Fibroblast of skin of abdomen (primary cell): ENCODE measurements at places on chromosomes 16 and 17.
A peak's percentile ranks its signal among the peaks of the same experiment; 100 is the strongest.

DNA sequence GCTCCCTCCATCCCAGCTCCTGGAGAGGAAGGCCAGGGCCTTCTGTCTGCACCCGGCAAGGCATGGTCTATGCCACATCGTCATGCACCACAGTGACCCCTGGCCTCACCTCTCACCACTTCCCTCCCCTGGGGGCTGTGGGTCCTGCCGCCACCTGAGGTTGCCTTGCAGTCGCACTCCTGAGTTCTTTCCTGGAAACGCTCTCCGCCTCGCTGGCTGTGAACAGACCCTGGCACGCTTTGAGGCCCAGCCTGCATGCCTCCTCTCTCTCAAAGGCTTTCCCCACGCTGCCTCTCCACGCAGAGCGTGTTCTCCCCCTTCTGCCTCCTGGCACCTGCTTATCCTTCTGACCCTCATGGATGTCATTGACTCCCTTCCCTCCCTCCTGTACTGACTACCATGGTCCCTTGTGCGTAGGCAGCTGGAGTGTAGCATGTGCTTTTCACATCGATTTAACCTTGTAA, 45.4 kb downstream of the SEC14L1 start:
- no peak for DNase-seq

DNA sequence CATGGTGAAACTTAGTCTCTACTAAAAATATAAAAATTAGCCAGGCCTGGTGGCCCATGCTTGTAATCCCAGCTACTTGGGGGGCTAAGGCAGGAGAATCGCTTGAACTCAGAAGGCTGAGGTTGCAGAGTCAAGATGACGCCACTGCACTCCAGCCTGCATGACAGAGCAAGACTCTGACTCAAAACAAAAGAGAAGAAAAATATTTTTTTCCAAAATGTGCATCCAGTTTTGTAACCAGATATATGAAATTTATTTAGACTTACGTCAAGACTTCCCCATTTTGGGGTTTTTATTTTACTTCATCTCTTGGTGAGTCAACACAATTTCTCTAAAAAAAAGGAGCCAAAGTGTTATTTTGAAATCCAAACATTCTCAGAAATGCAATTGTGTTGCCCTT, 5.5 kb upstream of the TM4SF5 start:
- no peak for DNase-seq

DNA sequence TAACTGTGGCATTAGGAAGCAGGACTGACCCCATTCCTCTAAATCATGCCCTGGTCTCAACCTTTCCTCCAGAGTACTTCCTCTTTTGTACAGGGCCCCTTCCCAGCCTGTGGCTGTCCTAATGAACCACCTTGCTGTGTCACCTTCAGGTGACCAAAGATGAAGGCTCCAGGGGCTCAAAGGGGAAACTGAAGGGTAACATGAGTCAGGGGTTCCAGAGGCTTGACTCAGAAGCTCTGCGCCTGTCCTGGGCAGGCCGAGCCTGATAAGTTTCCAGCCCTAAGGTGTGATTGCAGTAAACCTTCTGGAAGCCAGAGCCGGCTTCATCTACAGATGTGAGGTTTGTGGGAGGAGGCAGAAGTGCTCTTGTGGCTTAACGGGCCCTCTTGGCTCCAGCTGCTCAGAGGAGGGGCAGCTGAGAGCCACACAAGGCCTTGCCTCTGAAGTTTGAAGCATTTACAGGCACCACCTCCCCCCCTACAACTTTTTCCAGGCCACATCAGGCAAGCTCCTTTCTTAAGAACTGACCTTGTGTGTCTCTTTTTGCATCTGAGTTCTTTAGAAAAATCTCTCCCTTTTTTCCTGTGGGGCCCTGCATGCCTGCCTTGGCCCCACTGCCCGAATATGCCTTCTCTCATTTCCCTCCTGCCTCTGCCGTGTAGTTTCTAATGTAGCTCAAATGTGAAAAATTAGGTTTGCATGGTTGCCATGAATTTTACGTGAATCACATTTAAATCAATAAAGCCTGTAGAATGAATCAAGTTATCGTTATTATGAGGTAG, 149.9 kb downstream of the CLEC16A start:
- DNase-seq, result peak; percentile 45

DNA sequence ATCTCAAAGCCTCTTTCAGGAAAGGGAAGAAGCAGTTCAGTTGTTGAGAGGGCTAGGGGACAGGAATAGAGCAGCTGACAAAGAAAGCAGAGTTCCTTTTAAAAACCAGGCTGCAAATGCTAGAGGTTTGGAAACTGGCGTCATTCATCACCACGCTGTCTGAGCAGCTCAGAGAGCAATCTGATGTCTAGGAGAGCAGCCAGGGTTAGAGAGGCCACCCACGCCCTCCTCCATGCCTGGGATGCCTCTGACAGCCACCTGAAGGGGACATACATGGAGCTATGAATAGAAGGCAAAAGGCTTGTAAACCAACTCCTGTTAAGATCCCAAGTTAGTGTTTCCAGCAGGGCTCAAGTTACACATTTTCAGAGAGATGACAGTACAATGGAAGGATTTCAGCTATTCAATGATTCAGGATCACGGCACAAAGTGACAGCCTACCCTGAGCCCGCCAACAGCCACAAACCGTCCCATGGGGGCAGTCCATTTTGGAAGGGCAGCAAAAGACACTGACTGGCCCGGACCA, 12.4 kb downstream of the RAB5C start:
- DNase-seq, result peak; percentile 85

DNA sequence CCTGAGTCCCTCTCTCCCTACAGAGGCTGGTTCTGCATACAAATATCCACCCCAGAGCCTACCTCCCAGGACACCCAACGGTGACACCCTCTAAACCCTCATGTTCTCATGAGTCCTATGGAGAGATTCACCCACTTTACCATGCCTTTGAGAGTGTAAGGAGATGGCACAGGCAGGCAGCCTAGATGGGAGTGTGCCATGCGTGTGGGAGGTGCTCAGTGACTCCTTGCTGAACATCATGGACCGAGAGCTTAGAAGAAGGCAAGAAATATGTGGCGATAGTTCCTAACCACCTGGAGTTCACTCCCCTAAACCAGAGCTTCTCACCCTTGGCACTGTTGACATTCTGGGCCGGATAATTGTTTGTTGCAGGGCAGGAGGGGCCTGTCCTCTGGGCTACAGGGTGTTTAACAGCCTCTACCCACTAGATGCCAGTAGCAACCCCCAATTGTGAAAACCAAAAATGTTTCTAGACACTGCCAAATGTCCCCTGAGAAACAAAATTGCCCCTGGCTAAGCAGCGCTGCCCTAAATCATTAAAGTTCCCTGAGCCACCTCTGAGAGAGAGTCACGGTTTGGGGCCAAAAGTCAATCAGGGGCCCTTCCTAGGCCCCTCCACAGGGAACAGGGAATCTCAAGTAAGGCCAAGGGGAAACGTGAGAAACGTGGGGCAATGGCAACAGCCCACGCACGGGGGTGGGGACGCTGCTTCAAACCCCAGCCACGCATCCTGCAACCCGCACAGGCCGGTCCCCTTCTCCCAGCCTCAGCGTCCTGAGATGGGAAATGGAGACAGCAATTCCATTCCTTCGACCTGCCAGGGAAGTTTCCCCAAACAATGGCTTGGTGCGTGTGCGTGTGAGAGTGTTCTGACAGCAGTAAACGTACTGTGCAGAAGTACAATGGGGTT, 66.8 kb downstream of the C16orf78 start:
- no peak for DNase-seq
